ENCODE measurements at places on chromosomes 2 and 18.
A peak's percentile ranks its signal among the peaks of the same experiment; 100 is the strongest.

DNA sequence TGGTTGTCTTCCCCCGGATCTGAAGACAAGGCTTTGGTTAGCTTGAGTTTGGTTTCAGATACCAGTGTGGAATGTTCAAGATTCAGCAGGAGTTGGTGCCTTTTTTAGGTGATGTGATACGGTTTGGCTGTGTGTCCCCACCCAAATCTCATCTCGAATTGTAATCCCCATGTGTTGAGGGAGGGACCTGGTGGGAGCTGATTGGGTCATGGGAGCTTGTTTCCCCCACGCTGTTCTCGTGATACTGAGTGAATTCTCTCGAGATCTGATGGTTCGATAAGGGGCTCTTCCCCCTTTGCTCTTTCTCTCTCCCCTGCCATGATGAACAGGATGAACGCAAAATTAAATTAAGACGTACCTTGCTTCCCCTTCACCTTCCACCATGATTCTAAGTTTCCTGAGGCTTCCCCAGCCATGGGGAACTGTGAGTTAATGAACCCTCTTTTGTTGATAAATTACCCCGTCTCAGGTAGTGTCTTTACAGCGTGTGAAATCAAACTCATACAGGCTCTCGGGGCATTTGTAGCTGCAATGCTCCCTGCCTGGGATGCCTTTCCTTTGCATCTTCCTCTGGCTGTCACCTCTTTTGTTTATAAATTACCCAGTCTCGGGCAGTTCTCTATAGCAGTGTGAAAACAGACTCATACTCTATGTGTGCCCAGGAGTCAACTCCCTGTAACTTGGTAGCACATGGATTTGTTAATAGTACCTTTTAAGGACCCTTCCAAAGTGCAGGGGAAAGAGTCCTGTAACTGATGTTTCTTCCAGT lies 21.3 kb downstream of the PDCD1 start:
- no peak for DNase-seq

GRCh38 chr2:45823723-45824206 lies 172.3 kb downstream of the PRKCE start:
- no peak for DNase-seq

GRCh38 chr2:127321303-127321702 lies 27.4 kb upstream of the ERCC3 start:
- DNase-seq = peak; percentile 6

DNA sequence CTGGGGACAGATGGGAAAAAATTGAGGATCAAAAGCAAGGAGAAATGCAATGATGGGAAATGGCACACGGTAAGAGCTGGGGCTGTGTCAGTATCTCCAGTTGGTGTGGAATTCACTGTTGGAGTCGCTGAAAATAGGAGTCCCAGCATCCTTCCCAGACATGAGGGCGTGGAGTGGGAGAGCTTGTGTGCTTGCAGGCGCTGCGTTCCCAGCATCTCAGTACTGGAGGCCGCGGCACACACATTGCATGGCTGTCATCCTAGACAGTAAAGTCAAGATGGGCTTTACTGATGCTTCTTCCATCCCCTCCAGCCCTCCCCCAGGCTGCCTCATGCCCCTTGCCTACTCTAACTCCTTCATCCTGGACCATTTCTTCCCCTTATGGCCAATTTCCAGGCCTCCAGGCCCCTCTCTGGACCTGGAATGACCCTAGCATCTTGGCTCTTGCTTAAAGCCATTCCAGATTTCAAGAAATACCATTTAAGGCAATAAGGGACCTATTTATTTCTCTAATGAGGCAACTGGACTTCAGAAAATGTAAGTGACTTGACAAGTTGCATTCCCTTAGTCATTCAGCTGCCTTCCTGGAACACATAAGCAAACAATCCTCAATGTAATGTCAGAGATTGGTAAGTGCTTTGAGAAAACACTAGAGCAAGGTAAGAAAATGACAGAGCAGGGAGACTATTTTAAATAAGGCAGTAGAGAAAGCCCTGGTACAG lies 70.5 kb upstream of the TTC39C start:
- peak; percentile 58 for DNase-seq

GRCh38 chr2:10079266-10079869 lies 843 bp downstream of the CYS1 start:
- peak; percentile 57 for DNase-seq

DNA sequence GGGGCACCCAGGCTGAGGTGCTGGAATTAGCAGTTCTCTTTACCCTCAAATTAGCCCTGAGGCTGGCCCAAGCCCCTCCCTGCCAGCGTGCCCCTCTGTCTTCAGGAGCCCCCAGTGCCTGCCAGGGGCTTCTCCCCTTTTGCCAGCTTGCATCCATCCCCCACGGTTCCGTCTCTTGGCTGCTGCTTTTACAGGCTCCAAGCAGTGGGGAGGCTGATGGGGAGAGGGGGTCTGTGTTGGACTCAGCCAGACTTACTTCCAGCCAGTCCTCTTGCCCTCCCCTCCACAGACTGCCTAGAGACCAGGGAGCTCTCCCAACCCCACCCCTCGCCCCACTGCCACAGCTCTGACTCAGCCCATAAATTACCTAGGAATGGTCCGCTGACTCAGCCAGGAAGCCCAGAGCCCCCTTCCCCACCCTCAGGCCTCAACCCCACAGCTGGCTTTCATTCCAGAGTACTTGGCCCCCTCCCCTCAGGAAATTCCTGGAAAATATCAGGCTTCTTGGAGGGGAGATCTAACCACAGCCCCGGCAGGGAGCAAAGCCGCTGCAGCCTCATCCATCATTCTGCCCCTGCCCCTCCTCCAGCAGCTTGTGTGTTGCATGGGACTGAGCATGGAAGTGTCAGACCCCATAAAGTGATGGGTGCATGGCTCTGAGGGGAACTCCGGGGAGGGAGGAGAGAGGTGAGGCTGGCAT lies 184.6 kb downstream of the ZFP36L2 start:
- peak; percentile 100 for DNase-seq

- DNase-seq = no peak
Observed at GRCh38 chr2:177641331-177641730, 248.8 kb downstream of the AGPS start.

- DNase-seq = no peak
Observed at GRCh38 chr18:51425889-51426288, 228.4 kb upstream of the MEX3C start.

DNA sequence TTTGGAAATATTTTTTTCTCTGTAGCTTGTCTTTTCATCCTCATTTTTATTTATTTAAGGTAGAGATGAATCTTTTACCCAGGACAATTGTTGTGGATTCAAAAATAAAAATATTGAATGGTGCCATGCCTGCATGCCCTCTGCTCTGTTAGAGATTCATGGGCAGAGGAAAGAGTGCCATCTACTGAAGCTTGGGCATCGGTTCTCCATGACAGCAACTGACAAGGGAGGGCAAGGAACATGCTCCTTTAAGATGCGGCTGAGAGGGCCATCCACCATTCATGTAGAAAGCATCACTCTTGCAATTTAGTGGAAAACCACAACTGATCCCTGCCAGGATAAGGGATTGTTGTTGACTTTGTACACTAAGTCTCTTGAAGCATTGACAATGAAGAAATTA lies 79.9 kb downstream of the PARD3B start:
- DNase-seq = no peak

Data from fibroblast of skin of right biceps (primary cell).